ENCODE measurements at places on chromosomes 4 and X. TPM values are rescaled to one million over a fixed set of nuclear protein-coding genes. Genes with fewer than 3 reads are reported as not detected.

FOXP3 gene
- total RNA-seq = 0.88 TPM

MXD4 gene
- total RNA-seq = 22.1 TPM

TECRL gene
- total RNA-seq = not detected

BST1 gene
- 0.72 TPM for total RNA-seq

ABLIM2 gene
- total RNA-seq = not detected

ADAMTS3 gene
- not detected for total RNA-seq

SLC10A4 gene
- 1.7 TPM for total RNA-seq

SSX3 gene
- total RNA-seq = not detected

CTAG2 gene
- not detected for total RNA-seq

MMRN1 gene
- not detected for total RNA-seq

CENPVL2 gene
- not detected for total RNA-seq

TLL1 gene
- 16.2 TPM for total RNA-seq

FGF13 gene
- 7.1 TPM for total RNA-seq

MAGEA11 gene
- total RNA-seq = not detected

HS3ST1 gene
- 4.2 TPM for total RNA-seq

DIPK2B gene
- total RNA-seq = not detected

SSX4 gene
- total RNA-seq = not detected

GIMD1 gene
- not detected for total RNA-seq

ATP1B4 gene
- total RNA-seq = not detected

BOD1L1 gene
- total RNA-seq = 37.2 TPM

UGT2B11 gene
- not detected for total RNA-seq
